ENCODE measurements at places on chromosomes 1 and 21. TPM values are rescaled to one million over a fixed set of nuclear protein-coding genes. Genes with fewer than 3 reads are reported as not detected.

DMBX1 gene
- not detected for polyA plus RNA-seq

CLEC20A gene
- polyA plus RNA-seq, result not detected

OR2M3 gene
- not detected for polyA plus RNA-seq

MCOLN2 gene
- 0.76 TPM for polyA plus RNA-seq

CLDN8 gene
- not detected for polyA plus RNA-seq

OR14K1 gene
- not detected for polyA plus RNA-seq

DNAJC6 gene
- 1.1 TPM for polyA plus RNA-seq

CR1L gene
- polyA plus RNA-seq, result not detected

Data from foreskin keratinocyte (primary cell).